ENCODE measurements at places on chromosomes 5 and 9.

- DNase-seq, result no peak
Measured at GRCh38 chr9:93125331-93125894, 8.6 kb downstream of the NINJ1 start.

- no peak for DNase-seq
Measured at GRCh38 chr9:124326378-124326777, 68.6 kb downstream of the NEK6 start.

DNA sequence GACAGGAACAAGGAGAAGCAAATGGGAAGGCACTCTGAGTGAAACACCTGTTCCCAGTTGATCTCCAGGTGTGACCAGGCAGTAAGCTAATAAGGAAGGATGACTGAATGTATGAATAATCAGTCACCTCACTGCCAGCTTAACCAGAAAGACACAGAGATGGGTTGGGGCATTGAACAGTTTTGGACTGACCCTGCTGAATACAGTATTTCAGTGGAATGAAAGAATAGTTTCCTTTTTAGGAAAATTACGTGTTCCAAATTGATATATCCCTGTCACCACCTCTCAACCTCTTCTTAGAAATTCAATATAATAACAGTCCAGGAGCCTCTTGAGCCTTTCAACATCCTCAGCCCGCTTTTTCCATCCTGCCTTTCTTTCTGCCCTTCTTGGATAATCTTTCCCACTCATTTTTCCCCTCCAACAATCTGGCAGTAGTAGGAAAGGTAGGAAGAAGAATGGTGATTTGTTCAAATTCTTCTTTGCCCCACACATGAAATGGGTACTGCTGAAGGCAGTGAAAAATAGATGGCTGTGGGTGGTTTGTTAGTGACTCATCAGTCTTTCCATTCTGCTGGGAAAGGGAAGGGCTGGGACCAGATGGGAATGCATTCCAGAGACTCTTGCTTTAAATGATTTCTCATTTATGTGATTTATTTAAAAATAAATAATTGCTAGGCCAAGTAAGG, 117.9 kb downstream of the ZSWIM6 start:
- DNase-seq, result no peak

- no peak for DNase-seq
Measured at GRCh38 chr9:35650341-35651158, at the start of gene SIT1. TSS of gene SIT1 (minus strand) at chr9:35650931. CDS start at chr9:35650853, 78 bp downstream.

DNA sequence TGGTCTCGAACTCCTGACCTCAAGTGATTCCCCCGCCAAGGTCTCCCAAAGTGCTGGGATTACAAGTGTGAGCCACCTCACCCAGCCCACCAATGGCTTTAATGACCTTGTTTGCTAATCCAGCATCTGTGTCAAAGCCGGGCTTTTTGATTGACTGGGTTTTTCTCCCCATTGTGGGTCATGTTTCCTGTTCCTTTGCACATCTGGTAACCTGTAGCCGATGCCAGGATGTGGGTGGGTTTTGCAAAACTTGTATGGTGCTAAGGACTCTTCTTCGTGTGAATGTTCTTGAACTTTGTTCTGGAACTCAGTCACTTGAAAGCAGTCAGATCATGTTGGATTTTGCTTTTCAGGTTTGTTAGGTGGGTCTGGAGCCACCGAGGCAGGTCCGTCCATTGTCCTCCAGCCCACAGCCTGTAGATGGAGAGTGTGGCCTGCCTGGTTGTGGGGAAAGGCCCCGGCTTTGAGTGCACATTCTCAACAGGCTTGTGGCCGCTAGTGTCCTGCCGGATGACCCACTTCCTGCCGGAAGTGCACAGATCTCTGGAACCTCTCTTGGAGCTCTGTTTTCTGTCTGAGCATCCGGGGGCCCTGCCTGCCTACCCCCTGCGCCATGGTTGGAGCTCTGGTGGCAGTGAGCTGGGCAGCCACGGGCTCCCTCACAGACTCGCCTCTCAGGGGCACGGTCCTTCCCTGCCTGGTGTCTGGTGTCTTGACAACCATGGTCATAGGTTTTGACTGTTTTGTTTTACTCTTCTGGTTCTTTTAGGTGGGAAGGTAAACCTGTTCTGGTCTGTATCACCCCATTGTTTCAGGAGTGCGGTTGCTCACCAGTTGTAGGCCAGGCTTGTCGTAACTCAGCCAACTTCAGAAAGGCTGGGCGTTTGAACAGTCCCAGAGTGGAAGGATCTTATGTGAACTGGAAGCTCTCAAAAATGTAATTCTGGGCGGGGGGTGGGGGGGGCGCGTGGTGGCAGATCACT, 69.6 kb upstream of the CACNA1B start:
- DNase-seq, result no peak

DNA sequence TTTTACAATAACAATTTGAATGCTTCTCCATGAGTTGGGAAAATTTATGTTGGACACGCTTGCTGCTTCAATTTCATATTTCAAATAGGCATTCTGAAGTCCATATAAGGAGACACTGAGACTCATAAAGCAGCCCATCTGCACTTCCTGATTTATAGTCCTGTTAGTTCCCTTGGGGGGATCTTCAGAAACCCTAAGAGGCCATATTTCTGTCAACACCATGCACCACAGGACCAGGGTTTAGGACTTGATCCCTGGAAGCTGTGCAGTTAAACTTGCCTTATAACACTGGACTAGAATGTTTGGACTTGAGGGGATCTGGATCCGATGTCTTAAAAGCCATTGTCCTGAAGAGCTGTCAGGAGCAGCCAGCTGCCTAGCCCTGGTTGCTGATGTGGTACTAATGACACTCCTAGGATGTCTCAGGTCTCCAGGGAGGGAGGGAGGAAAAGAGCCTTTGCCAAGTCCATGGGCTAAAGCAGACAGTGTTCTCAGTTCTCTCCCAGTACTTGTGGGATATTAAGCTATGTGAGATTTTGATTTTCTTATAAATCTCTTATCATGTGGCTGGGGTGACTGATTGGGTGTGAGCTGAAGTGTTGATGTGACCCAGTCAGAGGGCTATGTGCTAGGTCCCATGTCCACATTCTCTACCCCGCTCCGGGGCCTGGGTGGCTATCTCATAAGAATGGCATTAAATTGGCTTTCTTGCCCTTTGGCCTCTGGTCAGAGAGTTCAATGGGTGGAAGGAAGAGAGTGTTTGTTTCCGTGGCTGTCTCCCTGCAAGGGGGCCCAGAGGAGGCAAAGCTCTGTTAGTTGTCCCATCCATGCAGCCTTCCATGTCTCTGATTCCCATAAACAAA, 399.8 kb downstream of the OSTF1 start:
- DNase-seq, result no peak

DNA sequence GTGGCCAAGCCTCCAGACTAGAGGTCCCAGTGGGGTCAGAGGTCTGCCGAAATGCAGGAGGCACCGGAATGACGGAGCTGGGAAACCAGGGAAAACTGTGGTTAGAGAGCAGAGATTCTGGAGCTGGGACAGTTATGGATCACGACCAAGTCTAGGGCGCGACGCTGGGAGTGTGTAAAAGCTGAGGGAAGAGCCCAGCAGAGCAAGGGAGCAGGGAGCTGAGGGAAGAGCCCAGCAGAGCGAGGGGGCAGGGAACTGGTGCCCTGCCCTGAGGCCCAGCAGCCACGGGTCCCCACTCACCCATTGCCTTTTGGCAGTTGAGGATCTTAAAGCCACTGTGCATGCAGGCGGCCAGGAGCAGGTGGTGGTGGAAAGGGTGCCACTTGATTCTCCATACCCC, 12.5 kb downstream of the MRPL41 start:
- no peak for DNase-seq

- DNase-seq, result no peak
Measured at GRCh38 chr9:129253803-129254381, 75.8 kb upstream of the IER5L start.

- no peak for DNase-seq
Measured at GRCh38 chr9:32404856-32405255, 20.4 kb downstream of the ACO1 start.

DNA sequence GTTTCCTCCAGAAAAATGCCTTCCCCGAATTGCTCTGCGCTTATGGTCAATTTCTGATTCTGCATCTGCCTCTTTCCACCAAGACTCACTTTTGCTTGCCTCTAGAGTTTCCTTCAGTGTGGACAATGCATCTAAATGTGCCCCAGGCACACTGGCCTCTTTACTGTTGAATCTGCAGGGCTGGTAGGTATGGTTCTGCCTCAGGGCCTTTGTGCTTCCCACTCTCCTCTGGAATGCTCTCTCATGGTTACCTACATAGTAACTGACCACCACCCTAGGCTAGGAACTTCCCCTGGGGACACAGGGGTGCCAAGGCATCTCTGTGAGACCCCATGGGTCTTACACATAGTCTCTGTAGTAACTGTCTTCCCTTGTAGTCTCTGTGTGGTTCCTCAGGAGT, 1258.6 kb downstream of the CDH12 start:
- no peak for DNase-seq

DNA sequence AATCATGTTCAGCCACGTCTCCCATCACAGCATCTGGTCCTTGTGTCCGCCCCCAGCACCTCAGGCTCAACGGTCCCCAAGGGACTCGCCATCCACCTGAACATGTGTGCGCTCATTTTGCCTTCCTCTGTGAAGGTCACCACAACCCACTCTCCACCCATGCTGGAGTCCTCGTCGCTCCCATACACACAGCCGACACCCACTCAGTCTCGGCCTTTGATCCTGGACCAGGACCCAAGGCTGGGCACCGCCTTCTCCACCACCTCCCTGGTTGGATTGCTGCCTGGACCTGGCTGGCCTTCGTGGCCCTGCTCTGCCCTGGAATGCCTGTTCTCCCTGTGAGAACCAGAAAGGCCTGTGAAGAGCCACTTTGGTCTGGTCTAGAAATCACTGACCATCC, 60.3 kb downstream of the UBE2QL1 start:
- no peak for DNase-seq

DNA sequence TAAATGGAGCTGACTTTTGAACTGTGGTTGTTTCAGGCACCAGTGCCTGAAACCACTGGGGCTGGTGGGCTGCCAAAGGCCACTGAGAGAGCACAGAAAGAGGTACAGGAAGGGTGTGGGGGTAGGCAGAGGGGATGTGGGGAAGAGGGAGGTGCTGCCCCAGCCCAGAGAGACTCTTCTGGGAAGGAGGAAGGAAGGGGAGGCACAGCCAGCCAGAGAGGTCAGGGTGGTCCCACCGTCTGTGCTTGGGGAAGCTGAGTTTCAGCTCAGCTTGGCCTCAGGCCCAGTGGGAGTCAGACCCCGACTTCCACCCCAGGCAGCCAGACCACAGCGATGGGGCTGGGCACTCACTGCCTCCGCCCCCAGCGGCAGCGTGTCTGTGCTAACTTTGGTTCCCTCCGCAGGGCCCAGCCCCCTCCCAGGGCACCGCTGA, 8.6 kb upstream of the PHYKPL start:
- DNase-seq, result no peak

GRCh38 chr5:177496070-177496726, 1.2 kb downstream of the PDLIM7 start:
- DNase-seq, result no peak

Data from right renal cortex interstitium (tissue), 3 donors.